ENCODE measurements at places on chromosomes 7 and 10.
A peak's percentile ranks its signal among the peaks of the same experiment; 100 is the strongest.

GRCh38 chr7:151472644-151473380 is 32.9 kb upstream of the CRYGN start:
- no peak for DNase-seq

- no peak for DNase-seq
These were observed 43.9 kb downstream of the CUX1 start for GRCh38 chr7:101861218-101861775.

GRCh38 chr7:117588352-117588794 is 108.5 kb downstream of the CFTR start:
- DNase-seq: no peak

- DNase-seq: no peak
These were observed 14.5 kb upstream of the VCL start for GRCh38 chr10:73983096-73984047.

DNA sequence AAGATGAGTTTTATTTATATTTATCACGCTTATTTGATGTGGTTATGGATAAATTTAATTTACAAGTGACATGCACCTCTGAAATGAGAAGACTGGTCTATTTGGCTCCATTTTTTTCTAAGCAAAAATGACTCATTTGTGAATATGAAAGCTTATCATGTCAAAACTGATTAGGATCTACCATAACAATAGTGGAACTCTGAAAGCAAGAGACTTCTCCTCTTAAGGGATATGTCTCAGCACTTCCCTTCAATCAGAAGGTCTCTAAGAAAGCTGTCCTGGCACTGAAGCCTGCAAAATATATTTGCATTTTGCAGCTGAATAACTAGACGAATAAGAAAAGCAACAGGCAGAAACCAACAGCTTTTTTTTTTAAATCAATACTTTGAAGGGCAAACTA is 12.7 kb downstream of the FAS start:
- DNase-seq: no peak

DNA sequence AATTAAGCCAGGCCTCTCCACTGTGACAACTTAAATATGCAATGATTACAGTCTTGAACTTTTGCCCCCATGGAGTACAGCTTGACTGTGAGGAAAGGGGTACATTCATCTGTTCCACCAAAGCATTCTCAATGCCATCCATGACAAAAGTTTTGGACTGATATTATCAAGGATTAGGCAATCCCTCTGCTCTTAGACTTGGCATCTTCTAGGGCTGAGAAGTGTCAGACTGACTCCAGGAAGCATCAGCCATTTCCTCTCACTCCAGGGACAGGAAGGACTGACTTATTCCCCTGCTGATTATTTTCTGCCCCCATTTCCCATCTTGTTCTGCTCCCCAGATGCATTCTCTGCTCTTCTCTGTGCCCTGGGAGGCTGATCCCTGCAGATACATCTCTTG is 69.7 kb downstream of the ZNF365 start:
- no peak for DNase-seq

DNA sequence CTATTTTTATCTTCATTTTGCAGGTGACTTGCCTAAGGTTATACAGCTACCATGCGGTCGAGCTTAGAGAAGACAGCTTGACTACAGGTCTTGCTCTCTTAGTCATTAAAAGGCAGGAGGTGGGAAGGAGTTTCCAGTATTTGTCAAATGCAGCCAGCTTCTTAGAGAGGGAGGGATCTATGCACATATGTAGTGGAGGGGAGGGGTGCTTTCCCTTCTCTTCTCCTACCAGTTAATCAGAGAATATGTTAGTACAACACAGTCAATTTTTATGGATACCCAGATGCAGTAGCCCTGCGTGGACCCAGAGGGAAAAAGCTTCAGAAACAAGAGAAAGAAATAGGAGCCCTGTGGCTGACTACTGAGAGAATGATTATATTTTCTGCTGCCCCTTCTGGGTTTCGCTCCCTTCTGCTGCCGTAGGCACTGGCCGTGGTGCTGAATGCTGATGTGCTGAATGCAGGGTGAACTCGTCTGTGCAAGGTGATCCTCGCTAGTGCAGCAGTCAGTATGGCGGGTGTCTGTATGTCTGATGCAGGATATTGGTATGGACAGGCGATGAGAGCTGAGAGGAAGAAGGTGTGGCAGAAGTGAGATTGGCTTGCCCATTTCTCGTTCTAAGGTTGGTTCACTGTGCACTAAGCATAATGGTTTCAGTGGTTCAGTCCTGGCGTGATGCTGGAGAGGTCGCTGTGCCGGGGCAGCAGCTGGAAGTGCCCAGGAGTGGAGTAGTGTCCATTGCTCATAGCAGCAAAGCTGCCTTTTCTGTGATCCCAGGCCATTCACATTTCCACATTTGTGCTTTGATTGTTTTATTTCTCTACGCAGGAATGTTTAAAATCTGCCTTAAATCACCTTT is 189.2 kb upstream of the PODXL start:
- DNase-seq: no peak

DNA sequence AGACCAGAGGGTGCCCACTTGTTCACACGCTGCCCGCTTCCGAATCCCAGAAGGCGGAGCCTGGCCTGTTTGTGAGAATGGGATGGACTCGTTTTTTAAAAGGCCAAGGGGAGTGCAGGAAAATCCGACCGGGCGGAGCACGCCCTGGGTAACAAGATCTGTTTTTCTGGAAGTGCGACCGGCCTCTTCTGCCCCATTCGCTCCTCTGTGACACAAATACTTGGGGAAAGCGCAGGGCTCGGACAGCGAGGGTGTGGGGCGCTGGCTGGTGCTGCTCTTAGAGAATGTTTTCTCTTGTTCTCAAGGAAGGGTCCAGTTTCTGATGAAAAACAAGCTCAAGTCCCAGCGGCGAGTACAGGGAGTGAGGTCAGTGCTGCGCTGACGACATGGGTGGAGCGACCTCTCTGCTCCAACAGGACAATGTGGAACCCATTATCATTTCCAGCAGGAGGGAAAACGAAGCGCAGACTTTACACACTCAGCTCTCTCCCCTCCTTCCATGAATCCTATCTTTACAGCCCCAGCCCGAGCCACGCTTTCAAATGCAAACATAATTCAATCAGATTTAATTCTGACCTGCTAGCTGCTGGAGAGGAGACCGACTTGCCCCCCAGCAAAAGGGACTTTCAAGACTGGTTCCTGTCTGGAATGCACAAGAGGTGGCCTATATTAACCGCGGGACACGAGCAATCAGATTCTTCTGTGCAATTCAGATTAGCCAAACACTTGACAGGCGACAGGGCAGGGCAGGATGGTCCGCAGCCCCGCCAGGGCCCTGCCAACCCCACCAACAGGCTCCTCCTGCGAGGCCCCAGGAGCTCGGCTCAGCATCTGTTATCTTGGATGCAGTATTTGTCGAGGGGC is 1.1 kb downstream of the RADIL start:
- DNase-seq: no peak

DNA sequence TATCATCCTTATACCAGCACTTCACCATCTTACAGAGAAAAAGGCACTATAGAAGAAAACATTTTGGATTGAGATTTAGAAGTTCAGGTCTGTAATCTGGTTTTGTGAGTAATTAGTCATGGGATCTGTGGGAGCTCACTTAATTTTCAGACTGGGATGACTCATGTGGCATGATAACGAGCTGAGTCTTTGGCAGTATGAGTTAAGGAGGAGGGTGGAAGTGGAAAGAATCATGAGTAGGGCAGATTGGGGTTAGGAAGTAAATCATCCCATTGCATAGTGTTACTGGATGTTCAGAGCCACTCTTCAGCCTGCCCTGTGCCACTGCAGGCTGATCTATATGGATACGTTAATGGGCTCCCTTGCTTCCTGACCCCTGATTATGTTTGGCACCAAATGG is 64.9 kb downstream of the ZNF92 start:
- DNase-seq: no peak

DNA sequence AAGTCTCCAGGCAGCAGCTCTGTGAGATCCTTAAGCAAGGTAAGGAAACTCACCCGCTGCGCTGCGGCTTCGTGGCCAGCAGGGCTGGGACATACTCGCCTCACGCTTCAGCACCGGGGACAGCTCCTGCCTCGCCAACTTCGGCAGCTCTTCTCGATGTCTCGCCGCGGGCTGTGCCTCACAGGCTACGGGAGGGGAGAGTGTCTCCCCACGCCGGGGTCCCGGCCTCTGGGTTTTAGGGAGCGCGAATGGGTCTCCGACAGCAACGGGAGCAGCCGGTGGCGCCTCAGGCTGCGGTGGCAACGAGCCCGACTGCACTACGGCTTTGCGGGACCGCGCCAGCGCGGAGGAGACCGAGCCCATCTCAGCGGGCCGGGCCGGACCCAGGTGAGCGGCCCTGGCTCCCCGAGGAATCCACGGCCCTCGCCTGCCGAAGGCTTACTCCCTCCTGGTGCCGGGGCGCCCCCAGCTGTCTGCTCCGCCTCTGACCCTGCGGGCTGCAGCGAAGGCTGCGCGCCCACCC is 62.4 kb downstream of the LSM5 start:
- DNase-seq: peak; percentile 71

GRCh38 chr10:29479081-29479925 is 155.5 kb downstream of the SVIL start:
- DNase-seq: no peak

DNA sequence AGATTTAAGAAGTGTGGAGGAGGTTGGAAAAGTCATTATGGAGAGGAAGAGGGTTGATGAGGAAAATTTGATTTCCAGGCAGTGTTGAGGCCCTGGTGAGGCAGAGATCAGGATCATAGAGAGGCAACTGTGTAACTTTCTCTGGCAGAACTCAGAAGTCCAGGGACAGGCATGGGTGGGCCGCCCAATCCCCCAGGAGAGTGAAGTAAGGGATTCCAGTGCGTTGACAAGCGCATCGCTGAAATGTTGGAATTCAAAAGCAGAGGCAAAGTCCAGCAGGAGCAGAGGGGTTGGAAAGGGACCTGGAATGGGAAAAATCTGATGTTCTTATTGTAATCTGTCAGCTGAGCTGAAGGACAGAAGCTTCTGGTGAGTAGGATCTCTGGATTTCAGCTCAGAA is 207.3 kb downstream of the FAM107B start:
- DNase-seq: no peak

DNA sequence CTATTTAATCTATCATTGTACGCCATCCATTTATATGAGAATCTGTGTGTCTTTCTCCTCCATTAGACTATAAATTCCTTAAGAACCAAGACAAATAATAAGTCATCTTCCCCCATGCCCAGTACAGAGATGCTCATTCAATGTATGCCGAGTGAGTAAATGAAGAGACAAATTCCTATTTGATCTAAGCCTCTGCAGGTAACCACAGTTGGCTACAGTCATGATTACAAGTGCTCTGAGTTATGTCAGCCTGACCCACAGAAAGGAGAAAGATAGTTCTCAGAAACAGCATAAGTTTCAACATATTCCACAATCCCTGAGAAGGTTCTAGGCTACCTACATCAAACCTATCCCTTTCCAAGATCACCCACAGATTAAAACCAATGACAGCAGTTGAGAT is 46.1 kb downstream of the MPP7 start:
- DNase-seq: no peak

GRCh38 chr10:6783471-6783870 is 203.4 kb upstream of the PRKCQ start:
- DNase-seq: no peak

GRCh38 chr7:68065581-68065980 is 1068.9 kb downstream of the TYW1 start:
- no peak for DNase-seq

- no peak for DNase-seq
These were observed 4.1 kb upstream of the CPA4 start for GRCh38 chr7:130288829-130289228.

- DNase-seq: no peak
These were observed 19.8 kb downstream of the SLC29A4 start for GRCh38 chr7:5302577-5302976.

Data from stimulated activated CD4-positive, alpha-beta T cell treated with anti-CD3 and anti-CD28 coated beads, Interleukin-2, amount 100 ng/mL, for 48 hours (primary cell).